ENCODE measurements at places on chromosomes 3 and 15. TPM values are rescaled to one million over a fixed set of nuclear protein-coding genes. Genes with fewer than 3 reads are reported as not detected.
A peak's percentile ranks its signal among the peaks of the same experiment; 100 is the strongest.

GOLGA6A gene
- 1.1 TPM for total RNA-seq

MORC1 gene
- not detected for total RNA-seq

MAGEL2 gene
- total RNA-seq = not detected

SLC24A5 gene
- not detected for total RNA-seq

- no peak for DNase-seq
These were observed 24.6 kb upstream of the NFKBIZ start for GRCh38 chr3:101824702-101825101.

GRCh38 chr3:105606016-105606415 lies 239.3 kb downstream of the ALCAM start:
- no peak for DNase-seq

DNA sequence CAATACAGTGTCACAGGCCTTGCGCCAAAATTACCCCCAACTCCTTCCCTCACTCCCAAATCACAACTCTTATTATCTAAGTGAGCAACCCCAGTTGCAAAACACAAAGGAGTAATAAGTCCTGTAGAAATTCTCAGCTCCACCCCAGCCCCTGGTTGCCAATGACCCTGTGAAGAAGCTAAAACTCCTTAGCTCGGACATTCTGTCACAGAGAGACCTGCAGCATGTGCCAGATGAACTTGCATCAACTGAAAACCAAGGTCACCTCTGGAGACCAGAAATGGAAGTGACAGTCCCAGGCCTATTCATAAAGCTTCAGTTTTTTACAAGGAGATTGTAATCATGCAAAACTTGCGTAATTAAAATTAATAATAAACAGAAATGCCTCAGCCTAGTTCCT lies 55.2 kb downstream of the RBPMS2 start:
- no peak for DNase-seq

- DNase-seq = peak; percentile 85
These were observed 161.9 kb downstream of the FNDC3B start for GRCh38 chr3:172201136-172201869.

- no peak for DNase-seq
These were observed 13.7 kb downstream of the MAP1A start for GRCh38 chr15:43531018-43531670.

GRCh38 chr15:66459818-66460615 lies 37.5 kb downstream of the SNAPC5 start:
- no peak for DNase-seq

GRCh38 chr15:74854453-74855022 lies 11.6 kb upstream of the ULK3 start:
- no peak for DNase-seq

- no peak for DNase-seq
These were observed 24.9 kb downstream of the LARS2 start for GRCh38 chr3:45413172-45413765.

DNA sequence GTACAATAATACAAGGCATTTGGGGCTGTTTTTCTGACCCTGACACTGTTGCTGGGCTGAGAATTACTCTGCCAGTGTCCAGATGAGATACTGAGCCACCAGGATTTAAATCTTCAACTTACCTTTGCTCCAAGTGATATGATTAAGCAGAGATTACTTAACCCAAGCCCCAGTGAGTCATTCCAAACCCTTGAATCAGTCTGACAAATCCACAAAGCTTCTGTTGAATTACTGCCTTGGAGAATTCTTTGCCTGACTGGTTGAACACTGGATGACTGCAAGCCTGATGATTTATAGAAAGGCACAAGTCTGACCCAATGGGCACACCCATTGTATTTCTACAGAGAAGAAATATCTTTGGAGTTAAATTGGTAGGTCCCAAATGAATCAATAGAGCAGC lies 88.2 kb upstream of the TSC22D2 start:
- peak; percentile 73 for DNase-seq

DNA sequence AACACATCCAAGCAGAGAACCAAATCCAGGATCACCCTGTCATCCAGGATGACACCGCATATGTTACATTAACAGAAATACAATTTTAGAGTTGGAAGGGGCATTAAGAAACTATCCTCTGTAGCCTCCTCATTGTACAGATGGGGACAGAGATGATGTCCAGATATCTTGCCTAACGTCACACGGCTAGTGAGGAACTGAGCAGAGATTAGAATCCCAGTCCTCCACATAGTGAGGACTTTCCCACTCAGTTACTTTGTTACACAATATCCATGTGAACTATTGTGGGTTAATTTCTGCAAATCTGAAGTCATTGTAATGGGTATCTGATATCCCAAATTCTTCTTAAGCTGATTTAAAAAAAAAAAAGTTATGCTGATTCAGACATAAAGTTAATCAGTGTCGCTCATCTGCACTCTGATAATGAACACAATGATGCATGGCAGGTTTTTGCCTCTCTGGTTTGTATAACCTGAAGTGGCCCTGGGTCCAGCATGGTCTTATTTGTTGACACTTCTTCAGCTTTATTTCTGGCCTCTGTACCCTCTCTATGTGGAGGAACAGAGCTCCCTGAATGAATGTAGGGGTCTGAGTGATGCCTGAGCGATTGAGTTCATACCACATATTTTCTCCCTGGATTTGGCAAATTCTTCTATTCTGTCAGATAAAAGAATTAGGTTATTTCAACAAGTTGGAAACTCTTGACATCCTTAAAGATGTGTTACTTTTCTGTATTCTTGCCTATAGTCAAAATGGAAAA lies 76.0 kb upstream of the LIMD1 start:
- no peak for DNase-seq

DNA sequence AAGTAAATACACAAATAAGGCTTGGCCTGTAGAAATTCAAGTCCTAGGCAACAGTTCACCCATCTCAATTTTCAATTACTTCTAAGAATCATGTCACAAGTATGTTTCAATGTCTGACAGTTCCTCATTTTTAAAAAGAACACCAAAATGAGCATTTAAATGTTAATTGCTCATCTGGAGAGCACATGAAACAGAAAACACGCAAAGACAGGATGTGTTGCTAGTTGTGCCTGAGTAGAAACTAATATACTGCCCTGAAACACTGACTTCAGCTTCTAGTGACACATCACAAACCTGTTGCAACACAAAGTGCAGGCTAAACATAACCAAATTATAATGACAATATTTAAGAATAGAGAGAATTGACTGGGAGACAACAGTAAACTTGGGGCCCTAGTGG lies 167.3 kb upstream of the THBS1 start:
- no peak for DNase-seq
